ENCODE measurements at places on chromosomes 6 and 20.

GRCh38 chr6:116251568-116252384, 2.1 kb downstream of the TSPYL4 start:
- DNase-seq = no peak

- no peak for DNase-seq
These were observed 167.3 kb downstream of the KCNQ5 start for GRCh38 chr6:72789145-72789544.

DNA sequence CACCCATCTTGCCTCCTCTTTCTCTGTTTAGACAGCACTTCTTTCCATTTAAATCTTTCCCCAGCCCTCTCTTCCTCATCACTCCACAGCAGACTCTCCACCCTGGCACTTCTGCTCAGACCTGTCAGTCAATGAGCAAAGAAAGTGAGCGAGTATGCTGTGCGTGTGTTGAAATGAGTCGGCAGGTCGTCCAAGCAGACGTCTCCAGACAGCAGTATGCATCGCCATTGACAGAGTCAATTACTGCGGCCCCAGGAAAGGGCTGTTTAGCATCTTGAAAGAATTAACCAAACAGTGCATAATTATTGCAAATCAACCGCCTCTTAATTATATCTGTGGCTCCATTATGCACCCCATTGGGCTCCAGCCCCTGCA, 54.8 kb upstream of the KCNG1 start:
- DNase-seq = no peak

DNA sequence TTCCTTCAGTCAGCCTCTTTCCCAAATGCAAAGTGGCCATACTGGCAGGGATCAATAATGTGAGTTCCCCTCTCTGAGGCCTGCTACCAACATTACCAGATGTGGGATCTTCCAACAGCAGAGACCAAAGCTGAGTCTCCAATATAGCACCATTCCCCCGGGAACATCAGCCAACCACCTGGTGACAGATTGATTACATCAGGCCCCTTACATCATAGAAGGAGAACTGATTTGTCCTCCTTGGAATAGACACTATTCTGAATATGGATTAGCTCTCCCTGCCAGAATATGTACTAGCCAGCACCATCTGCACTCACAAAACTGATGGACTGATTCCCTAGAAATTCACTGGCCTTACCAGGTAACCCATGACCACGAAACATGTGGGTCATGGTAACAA, 61.9 kb upstream of the CARMIL1 start:
- DNase-seq = no peak

- no peak for DNase-seq
These were observed 21.0 kb downstream of the SRSF3 start for GRCh38 chr6:36615018-36615761.

DNA sequence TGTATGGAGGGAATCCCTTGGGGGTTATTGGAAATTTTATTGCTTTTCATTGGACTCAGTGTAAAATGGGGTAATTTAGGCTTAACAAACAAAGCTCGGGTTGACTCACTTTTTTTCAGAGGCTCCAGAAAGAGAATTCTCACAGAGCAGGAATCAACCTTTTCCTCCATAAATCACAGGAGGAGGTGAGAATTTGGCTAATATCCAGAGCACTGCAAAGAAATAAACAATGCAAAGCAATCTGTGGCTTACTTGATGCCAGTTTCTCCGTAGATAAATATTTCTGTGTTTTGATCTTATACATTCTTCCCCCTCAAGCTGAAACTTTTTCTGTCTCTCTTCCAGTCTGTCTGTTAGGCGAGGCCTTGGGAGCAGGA, 176.6 kb downstream of the TSHZ2 start:
- no peak for DNase-seq

- DNase-seq = no peak
These were observed 38.7 kb downstream of the TGM2 start for GRCh38 chr20:38126146-38126921.

DNA sequence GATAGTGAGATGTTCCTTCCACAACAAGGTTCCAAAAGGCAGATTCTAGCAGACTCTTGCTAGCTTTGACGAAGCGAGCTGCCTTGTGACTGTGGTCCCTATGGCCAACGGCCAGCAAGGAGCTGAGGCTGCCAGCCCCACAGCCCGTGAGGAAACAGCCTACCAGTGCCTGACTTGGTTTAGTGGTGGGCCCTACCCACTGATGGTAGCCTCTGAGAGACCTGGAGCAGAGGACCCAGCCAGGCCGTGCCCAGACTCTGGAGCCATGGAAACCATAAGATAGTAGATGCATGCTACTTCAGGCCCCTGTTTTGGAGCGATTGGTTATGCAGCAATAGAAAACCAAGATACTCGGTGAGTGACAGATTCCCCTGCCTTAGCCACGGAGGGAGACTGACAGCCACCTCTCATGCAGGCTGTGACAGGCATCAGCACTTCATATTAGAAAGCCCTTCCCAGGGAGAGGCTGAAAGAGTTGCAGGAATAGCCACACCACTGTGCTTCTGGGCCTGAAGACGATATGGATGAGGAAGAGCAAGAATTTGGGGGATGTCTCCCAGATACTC, 19.2 kb downstream of the PSMG4 start:
- DNase-seq = no peak

DNA sequence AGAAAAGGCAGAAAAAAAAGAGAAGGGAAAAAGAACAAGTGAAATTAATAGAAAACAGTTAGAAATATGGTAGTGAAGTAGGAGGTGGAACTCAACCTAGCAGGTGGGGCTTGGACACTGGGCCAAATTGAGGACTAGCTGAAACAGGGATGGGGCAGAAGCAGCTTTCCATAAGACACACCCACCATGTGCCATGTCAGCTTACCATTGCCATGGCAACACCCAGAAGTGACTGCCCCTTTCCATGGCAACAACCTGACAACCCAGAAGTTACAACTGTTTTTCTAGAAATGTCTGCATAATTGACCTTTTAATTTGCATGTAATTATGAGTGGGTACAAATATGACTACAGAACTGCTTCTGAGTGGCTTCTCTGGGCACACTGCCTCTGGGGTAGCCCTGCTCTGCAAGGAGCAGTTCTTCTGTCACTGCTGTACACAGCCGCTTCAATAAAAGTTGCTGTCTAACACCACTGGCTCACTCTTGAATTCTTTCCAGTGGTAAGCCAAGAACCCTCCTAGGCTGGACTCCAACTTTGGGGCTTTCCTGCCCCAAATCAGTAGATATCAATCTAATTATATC, 35.9 kb upstream of the SLC24A3 start:
- DNase-seq = no peak

GRCh38 chr20:59295531-59295930, 4.9 kb upstream of the EDN3 start:
- no peak for DNase-seq

DNA sequence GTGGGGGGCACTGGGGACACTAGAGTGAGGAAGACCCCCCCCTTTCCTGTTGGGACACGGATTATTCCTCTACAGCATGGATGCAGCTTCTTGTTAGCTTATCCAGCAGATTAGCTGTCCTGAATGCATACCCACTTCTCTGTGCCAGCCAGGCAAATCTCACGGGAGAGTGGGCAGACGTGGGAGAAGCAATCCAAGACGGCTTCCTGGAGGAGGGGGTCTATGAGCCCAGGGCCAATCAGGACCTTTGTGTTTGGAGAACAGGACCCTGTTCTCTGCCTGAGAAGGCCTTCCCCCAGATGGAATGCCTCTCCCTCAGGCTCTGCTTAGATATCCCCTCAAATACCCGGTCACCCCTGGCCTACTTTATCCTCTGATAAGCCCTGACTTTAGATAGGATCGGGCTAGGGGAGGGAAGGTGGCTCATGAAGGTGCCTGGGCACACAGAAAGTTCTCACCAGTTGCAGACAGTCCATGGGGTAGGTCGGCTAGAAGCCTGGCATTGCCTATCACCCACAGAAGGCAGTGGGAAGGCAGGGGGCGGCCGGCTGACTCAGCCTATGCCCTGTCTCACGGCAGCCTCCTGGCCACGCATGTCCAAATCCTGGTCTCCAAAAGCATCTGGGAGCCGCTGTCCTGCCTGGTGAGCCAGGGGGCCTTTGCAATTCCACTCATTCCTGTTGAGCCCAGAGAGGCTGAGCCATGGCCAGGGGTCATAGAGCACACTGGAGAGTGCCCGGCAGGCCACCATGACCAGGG, 34.7 kb downstream of the SUN5 start:
- no peak for DNase-seq

DNA sequence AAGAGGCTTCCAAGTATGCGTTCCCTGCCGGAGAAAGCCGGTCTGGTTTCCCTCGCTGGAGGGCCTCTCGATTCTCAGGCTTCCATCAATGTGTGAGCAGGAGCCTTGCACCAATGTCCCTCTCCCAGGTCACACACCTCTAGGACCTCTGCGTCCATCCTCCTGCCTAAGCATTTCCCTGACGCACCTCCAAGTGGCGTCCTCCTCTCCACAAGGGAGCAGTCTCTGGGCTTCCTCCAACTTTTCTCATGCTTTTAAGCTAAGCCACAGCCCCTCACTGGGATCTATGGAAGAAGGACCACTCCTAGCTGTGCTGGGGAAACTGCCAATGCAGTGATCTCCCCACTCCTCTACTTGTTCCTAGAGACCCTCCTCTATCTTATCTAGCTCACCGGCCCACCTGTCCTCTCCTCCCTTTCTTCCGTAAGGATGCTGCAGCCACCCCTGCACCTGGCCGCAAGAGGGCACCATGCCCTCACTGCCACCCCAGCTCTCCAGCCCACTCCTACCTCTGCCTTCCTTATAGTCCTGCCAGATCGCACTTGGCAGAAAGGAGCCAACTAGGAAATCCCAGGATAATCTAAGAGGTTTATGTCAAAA, 258.7 kb downstream of the LRFN2 start:
- DNase-seq = no peak

- DNase-seq = no peak
These were observed 71.1 kb downstream of the TMEM244 start for GRCh38 chr6:129789974-129790373.

GRCh38 chr6:77987035-77987384, 334.2 kb downstream of the MEI4 start:
- DNase-seq = no peak

- DNase-seq = no peak
These were observed 92.4 kb downstream of the TMEM242 start for GRCh38 chr6:157230910-157231309.

GRCh38 chr6:41466437-41466990, 79.7 kb upstream of the FOXP4 start:
- DNase-seq = no peak

- no peak for DNase-seq
These were observed 27.9 kb upstream of the EEF1A1 start for GRCh38 chr6:73548458-73549446.

DNA sequence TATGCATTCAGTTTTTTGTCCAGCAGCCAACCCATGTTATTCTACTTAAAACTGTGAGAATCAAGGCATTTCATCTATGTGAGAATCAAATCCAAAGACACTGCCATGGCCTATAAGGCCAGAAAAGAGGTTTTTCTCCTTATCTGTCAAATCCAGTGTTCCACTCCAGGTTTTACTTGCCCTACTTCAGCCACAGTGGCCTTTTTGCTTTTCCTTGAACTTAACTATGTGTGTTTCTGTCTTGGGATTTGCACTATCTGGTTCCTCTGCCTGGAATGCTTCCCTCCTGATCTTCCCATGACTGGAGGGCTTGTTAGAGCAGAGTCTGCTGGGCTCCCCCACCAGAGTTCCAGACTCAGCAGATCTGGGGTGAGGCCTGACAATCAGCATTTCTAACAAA, 113.1 kb upstream of the DOK5 start:
- DNase-seq = no peak

DNA sequence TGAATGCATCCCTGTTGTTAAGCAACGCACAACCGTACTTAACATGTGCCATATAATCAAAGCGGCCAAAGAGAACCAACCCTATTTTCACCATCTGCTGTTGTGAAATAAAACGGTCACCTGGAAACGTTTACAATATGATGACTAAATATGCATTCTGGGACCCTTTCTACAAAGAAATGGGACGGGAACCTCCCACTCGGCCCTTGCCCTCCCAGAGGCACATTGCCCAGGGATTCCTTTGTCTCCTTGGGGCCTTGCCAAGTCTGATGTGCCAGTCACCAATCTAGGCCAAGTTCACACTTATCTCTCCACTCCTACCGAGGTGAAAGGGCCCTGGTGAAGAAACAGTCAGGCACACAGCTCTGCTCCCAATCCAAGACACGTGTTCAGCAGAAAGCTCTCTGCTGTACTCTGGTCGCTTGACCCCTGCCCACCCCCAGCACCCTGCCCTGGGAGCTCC, 427.4 kb upstream of the JARID2 start:
- no peak for DNase-seq

- DNase-seq = no peak
These were observed 43.2 kb downstream of the SESN1 start for GRCh38 chr6:109051301-109052017.

DNA sequence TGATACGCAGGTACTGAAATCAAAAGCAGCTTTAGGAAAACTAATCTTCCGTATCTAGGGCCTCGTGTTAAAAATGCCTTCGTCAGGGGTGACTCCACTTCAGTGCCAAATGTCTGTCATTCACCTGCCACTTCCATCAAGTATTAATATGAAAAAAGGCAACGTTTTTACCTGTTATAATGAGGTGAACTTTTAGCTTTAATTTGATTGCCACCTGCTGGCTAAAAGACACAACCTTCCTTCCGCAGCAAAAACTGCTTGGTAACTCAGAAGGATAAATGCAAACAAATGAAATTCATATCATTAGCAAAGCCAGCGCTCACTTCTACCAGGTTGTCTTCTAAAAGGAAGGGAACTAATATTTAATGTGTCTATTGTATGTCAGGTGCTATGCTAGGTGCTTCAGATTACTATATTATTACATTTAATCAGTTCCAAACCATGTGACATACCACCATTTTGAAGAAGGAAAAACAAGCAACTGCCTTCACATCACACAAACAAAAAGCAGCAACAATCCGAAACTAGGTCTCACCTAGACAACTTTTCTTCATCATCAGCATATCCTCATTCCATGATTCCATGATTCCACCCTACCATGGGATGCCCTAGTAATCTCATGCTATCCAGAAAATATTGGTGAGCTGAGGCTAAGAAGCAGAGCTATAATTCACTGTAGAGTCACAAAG, 20.6 kb upstream of the ARHGAP18 start:
- DNase-seq = no peak

DNA sequence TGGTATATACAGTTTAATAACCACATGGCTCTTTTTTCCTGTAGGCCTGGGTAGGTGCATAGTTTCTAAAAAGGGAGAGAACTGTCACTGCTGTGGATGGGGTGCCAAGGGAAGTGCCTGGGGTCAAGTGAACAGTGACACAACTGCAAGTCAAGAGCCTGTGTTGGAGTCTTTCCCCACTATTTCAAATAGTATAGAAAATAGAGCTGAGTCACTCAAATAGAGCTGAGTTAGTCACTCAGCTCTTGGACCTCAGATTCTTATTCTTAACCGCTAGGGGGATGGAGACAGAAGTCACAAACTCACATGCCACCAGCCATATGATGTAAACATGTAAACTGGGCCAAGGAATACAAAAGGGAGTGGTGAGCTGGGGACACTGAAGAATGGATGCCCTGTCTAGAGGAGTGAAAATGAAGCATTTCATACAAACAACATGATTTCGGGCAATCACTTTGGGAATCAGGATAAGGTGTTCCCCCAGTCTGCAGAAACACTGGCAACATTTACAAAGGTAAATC, 2.1 kb downstream of the NQO2 start:
- DNase-seq = no peak

- DNase-seq = no peak
These were observed 88.9 kb upstream of the ECI2 start for GRCh38 chr6:4224067-4224978.

GRCh38 chr20:23622839-23623343, 14.9 kb downstream of the CST3 start:
- no peak for DNase-seq

Data from hippocampal formation (tissue), 2 donors.